Renal cortex interstitium (tissue), 15 donors: ENCODE measurements at places on chromosomes 11 and 22.
A peak's percentile ranks its signal among the peaks of the same experiment; 100 is the strongest.

- DNase-seq, result no peak
These were observed 23.1 kb downstream of the A4GALT start for GRCh38 chr22:42697542-42698013.

GRCh38 chr11:8320076-8320475 lies 56.4 kb upstream of the LMO1 start:
- DNase-seq, result no peak

DNA sequence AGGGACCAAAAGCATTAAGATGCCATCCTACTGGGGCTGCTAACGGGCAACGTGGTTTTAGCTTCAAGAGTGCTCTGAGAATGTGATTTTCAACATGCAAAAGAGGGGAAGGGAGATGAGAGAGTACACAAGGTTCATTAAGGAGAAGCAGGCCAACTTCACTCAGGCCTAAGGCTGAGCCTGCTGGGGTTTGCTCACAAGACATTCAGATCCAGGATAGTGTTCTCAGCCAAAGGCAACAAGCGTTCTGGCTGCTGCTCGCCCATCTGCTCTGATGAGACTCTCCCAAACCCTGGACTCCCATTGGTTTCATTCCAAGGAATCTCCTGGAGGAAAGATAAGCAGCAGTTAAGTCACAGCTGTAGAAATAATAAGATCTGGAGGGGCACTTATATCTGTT lies 23.6 kb upstream of the UPB1 start:
- peak; percentile 7 for DNase-seq

DNA sequence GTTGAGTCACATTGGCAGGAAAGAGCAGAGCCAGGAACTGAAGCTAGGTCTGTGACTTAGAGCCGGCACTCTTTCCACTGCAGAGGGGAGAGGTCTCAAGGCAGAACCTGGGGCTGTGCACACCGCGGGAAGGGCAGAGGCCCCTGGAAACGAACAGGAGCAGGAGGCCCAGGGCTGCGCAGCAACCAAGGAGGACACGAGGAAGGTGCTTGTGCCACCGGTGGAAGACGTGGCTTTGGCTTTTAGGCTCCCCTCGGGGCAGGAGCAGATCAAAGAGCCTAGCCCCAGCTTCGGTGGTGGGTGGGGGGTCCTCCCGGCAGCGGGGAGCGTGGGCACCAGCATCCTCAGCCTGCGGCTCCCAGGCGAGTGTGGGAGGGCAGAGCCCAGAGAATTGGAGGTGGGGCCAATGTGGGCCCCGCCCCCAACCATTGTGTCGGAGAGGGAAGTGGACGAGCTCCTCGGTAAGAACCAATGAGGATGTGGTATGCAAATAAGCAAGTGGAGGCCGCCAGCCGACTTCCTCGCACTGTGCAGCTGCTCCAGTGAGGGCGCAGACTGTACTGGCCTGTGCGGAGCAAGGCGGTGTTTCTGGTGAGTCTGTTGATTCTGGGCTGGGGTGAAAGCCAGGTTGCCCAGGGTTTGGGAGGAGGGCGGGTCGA lies at the start of gene CCDC116:
CCDC116 (plus strand) TSS at position 524 of the 659 bp plus-strand sequence. CDS start 422 bp downstream, outside the sequence.
- DNase-seq, result no peak

DNA sequence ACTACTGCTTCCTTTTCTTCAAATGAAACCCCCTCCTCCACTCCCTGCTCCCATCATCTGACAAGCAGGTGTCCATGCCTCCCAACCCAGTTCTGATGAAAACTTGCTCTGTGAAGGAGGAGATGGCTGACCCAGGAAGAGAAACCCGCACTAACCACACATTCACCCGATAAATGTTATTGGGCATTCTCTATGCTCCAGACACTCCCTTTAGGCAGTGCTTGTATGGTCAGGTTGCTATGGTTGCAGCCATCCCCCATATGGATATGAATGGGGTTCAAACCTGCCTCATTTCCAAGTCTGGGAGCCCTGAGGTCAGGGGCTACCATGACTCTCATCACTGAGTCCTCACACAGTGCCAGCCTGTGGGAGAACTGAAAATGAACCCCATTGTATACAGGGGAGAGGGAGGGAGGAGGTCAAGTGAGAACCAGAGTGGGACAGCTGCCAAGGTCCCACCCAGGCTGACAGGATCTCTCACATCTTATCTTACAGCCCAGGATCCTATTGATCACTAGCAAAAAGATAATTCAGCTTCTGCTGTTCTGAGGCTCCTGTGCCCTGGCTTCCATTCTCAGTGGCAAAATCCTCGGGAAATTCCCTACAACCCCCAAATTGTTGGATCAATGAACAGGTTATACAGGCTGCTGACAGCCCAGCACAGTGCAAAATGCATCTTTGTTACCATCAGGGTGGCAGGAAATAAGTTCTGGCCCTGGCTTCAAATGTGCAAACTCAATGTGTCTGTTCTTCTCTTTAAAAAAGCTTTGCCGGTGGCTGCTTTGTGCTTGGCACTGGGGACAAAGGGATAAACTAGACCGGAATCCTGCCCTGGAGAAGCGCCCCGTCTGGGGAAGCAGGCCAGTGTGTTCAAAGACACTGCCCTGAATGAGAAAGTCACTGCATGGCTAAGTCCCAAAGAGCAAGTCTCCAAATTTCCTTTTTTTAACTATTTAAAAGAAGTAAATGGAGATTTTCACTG lies 22.7 kb upstream of the ACER3 start:
- no peak for DNase-seq

DNA sequence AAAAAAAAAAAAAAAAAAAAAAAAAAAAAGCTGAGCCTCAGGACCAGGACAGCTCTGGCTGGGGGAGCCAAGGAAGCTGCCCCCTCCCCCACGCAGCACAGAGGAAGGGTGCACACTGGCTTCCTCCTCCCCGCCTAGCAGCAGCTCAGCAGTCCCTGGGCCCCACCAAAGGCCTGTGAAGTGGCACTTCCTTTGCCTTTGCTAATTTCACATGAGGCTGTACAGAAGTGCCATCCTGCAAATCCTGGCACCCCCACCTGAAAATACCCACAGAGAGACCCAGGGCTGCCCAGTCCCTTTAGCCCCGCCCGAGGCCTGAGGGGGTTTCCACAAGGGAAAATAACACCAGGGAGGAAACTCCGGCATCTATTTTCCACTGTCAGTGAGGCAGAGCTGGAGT lies 3.9 kb downstream of the RHOG start:
- no peak for DNase-seq

DNA sequence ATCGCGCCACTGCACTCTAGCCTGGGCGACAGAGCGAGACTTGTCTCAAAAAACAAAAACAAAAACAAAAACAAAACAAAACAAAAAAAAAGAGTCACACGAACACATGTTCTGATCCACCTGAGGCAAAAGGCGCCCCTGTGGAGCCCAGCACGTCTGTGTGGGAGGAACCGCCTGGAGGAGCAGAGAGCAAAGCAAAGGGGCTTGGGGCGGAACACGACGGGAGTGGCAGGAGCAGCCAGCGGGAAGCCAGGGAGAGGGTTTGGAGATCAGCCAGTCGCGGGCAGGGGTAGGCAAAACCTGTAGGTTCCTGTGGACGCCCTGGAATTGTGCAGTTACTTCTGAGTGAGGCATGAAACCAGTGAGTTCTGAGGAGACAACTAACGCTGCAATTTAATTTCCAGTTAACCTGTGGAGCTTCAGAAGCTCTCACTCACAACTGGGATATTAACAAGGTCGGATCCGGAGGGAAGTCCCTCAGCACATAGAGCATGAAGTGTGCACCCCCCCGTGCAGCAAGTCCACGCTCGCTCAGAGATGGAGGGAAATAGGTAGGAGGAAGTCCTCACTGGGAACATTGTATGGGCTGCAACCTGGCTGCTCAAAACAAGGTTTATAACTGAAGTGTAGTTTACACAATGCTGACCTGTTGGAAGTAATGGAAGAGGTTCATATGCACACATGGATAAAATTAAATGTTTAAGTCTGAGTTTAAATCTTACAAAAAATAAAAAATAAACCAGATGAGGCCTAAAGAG lies 13.2 kb upstream of the USP18 start:
- no peak for DNase-seq

GRCh38 chr11:68430801-68431200 lies 29.8 kb upstream of the PPP6R3 start:
- no peak for DNase-seq

- DNase-seq, result no peak
These were observed 104.9 kb downstream of the C11orf87 start for GRCh38 chr11:109526931-109527330.

DNA sequence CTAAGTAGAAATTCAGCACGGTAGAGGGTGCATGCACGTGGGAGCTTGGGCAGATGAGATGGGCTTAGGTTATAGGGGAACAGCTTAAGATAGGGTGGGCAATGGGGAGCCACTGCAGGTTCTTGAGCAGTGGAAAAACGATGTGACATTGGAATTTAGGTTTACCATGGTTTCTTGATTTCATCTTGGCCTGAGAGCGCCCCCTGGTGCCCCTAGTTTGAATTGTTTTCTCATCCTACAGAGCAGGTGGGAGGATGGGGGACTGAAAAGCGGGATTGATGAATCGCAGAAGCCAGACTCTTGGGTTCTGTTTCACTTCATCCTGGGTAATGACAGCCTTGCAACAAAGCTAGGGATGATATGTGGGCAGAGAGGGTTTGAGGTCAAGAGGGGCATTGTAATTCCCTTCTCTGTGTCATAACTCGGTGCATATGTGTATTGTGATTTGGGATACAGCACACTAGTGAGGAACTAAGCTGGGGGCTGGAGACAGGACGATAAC lies 6.7 kb upstream of the MCAM start:
- DNase-seq, result no peak

- peak; percentile 63 for DNase-seq
These were observed 22.3 kb downstream of the SLN start for GRCh38 chr11:107689317-107690202.

DNA sequence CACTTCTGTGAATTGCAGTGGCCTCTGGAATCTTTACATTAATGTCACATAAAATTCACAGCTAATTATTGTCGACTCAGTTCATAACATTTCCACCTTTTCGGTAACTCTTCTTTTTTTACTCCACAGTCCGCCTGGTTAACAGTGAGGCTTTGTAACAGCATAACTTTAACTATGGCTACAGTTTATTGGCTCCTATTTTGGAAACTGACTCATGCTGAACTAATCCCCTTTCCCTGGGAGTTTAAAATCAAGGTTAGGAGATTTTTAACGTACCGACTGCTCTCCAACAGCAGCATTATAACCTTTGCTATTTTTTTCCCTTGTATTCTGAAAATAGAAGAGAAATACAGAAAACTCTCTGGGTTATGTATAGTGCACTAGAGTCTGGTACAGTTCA lies 3.2 kb upstream of the POGLUT3 start:
- no peak for DNase-seq

DNA sequence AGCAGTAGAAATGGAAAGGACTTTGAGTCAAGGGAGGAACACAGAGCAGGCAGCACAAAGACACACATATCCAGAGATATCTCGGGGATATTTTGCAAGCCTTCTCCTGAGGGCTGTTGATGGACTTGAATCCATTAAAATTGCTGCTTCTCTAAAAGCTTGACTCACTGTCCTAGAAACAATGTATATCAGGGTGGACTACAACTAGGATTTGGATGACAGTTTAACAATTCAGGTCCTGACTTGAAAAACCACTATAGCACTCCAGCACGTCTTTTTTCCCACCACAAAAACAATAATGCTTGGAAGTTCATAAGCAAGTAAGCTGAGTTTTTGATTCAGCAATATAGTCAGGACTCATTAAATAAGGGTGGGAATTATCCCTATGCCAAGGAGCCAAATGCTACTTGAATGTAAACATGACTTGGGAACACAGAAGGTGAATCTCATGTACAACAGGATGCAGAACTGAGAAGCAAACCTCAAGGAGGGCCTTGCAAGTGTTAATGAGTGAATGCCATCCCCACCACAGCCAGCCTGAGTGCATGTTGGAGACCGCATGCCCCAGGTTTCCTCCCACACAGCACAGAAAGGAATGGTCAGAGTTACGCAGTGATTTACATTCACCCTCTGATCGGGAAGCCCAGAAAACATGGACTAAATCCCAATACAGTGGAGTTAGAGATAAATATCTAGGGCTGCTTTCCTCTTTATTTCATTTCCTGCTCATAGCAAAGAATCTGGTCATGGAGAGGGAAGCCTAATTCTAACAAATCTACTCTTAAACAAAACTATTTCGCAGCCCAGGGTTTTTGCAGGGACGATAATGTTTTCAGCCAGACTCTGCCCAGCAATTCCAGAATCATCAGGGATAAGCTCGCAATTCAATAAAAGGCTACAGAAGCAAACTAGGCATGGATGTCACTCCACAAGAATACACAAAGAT lies 98.4 kb upstream of the OR9G4 start:
- peak; percentile 56 for DNase-seq

GRCh38 chr11:46808799-46809431 lies 37.2 kb downstream of the CKAP5 start:
- no peak for DNase-seq

GRCh38 chr11:68467201-68467834 lies 6.8 kb downstream of the PPP6R3 start:
- no peak for DNase-seq

GRCh38 chr11:41282395-41282794 lies 177.1 kb downstream of the LRRC4C start:
- no peak for DNase-seq

GRCh38 chr11:10080138-10080537 lies 213.9 kb downstream of the SBF2 start:
- DNase-seq, result no peak

DNA sequence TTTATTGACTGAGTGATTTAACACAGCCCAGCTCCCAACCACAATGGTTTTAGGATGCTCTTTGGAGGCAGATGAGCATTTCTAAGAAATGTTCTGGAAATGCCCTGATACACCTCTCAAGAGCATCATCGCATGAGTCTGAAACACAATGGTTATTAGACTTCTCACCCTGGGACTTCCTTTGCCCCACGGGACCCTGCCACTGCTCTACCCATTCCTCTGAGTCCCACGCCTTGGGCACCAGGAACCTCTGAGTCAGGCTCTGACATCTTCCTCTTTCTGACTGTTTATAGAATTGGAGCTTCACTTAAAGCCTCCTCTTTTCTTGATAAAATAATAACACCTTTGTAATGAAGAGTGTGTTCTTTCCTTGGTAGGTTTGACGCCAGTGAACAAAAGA lies 85.6 kb upstream of the PARVA start:
- no peak for DNase-seq

GRCh38 chr11:77418155-77418970 lies 55.5 kb downstream of the PAK1 start:
- DNase-seq, result no peak

DNA sequence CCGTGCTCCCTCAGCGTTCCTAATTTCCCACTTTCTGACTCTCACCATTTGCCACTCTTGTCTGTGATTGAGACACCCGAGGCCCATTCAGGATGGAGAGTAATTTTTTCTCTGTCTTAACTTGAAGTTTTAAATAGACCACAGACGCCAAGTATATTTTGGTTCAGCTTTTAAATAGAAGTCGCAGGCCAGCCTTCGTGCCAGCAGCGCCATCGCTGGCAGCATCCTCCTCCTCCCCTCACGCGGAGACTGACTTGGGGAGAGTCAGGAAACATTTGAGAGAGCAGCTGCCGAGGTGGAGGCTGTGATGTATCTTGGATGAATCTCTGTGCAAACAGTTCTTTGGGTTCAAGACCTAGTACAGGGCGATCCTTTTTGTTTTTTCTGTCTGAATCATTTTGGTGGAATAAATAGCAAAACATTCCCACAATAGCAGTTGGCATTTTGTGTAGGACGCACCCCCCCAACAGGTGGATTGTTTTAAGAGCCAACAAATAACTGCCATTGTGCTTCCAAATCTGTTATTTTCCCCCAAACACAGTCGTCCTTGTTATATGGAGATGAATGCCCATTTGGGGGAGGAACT lies 889 bp upstream of the DMC1 start:
- DNase-seq, result no peak
